ENCODE measurements at places on chromosomes 3 and 15.

DNA sequence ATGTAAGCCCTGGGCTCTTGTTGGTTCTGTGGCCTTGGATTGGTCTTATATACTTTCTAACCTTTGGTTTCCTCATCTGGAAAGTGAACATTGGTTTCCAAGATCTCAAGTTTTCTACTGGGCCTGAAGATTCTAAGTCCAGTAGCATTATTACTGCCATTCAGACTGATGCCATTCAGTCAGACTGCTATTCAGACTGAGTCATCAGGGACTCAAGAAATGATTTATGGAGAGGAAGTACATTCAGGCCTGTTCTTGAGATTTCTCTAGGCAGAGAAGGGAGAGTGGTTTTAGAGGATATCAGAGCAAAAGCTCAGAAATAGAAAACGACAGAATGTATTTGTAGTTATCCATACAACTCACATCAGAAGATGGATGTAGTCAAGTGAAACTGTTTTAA, 557.2 kb downstream of the NR2F2 start:
- no peak for DNase-seq

DNA sequence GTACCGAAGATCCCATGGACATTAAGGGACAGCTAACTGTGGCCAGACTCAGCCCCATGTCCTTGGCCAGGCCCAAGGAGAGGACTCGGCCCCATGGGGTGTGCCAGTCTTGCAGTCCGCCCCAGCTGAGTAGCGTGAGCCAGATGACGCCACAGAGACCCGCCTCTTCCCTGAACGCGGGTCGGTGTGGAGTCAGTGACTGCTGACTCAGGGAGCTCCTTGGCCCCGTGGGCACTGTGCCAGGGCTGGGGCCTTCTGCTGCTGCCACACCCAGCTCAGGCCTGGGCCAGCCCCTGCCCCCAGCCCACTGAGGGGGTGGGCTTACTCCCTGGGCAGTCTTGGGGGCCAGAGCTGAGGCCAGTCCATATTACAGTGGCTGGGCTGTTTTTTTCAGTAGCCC, 52.8 kb downstream of the PLXNA1 start:
- DNase-seq: peak; percentile 63

- no peak for DNase-seq
Observed at GRCh38 chr15:56871867-56872266, 46.6 kb upstream of the TCF12 start.

GRCh38 chr15:68674975-68675374, 96.2 kb downstream of the CORO2B start:
- no peak for DNase-seq

GRCh38 chr15:87082581-87082980, 1002.9 kb downstream of the AGBL1 start:
- DNase-seq: no peak

- no peak for DNase-seq
Observed at GRCh38 chr15:25829073-25829472, 34.1 kb downstream of the ATP10A start.

DNA sequence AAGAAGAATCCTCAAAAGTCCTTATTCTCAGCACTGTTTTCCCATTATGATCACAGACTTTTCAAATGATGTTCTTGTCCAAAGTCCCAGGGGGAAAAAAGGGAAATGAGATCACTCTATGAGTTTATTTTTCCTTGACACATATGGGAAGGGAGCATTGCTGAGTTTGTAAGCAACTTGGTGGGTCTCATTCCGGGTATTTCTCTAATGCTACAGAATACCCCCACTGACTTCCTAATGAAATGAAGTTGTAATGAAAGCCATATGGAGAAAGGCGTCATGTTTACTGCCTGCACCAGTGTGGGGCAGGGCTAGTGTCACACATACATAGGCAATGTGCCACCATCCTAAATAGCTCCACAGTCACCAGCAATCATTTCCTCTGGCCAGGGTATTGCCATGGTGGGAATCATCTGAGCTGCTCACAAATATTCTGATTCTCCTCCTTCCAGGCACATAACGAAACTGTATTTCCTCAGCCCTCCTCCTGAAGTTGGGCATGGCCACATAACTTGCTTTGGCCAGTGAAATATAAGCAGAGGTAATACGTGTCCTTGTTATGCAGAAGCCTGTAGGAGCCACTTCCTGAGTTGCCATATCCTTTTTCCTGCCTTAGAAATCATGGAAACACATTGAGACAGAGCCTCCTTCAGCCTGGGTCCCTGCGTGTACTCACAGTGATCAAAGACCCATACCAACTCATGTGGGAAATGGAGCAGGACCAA, 41.0 kb upstream of the C15orf61 start:
- no peak for DNase-seq

- DNase-seq: peak; percentile 53
Observed at GRCh38 chr15:92883163-92883875, 16.8 kb upstream of the CHD2 start.

GRCh38 chr3:151210676-151211381, 7.8 kb upstream of the GPR171 start:
- DNase-seq: no peak

DNA sequence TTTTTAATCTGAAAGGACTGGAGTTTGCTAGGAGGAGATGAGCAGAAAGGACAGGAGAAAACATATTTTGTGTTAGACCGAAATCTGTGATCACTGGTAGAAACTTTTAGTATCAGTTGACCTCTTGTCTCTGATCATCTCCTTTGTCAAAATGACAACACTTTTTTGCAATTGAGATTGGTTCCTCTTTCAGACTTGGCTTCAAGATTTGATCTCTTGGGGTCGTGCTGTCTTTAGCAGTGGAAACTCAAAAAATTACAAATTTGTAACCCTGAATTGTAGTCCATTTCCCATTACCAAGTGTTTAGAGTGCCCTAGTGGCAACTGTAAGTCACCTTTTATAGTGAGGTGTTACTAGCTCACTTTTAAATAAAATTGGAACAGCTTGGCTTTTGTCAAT, 107.4 kb downstream of the KLHL25 start:
- DNase-seq: no peak

GRCh38 chr3:100110162-100110561, 4.1 kb downstream of the FILIP1L start:
- no peak for DNase-seq

Data from femur (tissue), 1 donor.